LNCaP clone FGC (cell line): ENCODE measurements at places on chromosomes 12 and 14.

DNA sequence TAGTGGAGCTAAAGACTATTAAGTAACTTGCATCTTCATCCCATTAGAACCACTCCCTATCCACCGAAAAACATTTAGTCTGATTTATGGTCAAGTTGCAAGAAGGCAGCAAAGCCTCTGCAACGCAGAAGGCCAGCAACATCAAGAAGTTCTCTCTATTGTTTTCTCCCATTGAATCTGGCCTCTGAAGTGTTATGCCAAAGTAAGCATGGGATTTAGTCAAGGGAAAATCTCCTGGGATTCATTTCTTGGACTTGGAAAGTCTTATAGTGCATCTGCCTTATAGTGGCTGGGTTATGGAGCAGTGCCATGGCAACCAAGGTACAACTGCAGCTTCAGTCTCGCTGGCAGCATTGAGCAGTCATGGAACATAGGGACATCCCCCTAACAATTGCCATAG, 87.7 kb upstream of the KRR1 start:
- DNase-seq, result no peak

DNA sequence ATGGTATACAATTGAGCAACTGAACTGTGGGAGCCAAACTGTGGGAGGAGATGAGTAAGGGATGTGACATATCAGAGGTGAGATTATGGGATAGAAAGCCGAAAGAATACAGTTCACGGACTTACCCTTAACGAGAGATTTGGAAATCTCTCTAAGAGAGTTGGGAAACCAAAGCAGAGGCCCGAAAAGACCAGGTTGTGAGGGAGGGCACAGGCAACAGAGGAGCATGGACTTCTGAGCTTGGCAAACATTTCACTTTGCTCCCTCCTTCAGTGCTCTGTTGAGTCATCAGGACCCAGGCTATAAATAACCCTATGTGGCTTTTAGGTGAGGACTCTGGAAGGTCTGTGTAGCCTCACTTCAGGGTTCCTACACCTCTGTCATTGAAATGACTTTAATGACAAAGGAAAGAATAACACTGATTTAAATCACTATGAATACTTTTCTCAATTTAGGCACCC, 120.6 kb downstream of the TGFB3 start:
- DNase-seq, result no peak

DNA sequence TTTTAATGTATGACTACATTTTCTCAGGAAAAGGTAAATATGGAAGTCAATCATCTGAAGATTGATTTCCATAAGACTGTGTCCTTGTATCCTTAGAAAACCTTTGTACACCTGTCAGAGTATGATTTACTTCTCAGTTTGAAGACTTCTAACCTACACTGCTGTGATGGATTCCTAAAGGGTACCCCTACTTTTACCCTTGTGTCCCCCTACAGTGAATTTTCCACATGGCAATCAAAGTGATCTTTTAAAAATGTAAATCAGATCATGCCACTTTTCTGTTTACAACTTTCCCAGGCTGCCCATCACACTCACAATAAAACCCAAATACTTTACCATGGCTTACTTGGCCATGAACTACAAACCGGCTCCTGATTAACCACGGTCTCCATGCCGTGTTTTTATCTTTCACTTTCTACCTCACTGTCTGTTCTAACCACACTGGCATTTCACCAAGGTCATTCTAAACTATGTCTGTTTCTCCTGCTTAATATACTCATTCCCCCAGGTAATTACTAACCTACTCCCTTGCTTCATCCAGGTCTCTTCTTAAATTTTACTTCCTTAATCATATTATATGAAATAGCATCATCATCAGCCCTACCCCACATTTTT, 8.1 kb downstream of the DNAI7 start:
- no peak for DNase-seq

GRCh38 chr12:2963154-2963759, 4.1 kb downstream of the TEAD4 start:
- no peak for DNase-seq

DNA sequence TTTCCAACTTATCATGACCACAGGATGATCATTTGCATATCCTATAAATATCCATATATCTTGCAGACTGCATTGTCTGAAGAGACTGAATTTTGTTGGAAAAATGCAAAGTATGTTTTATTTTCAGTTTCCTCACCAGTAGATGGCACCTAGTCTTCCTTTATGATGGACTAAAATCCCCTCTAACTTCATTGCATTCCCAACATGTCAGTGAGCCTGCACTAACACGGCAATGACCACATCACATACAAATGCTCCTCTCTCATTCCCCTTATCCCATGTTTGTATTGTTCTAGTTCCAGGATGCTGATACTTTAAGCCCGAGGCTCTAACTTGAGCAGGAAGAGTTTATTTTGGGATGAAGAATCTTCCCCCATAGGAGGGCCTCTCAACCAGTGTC, 24.7 kb upstream of the MYBPC1 start:
- DNase-seq, result peak; percentile 25

- DNase-seq, result no peak
These were observed 108.0 kb upstream of the MDM1 start for GRCh38 chr12:68440068-68440581.

DNA sequence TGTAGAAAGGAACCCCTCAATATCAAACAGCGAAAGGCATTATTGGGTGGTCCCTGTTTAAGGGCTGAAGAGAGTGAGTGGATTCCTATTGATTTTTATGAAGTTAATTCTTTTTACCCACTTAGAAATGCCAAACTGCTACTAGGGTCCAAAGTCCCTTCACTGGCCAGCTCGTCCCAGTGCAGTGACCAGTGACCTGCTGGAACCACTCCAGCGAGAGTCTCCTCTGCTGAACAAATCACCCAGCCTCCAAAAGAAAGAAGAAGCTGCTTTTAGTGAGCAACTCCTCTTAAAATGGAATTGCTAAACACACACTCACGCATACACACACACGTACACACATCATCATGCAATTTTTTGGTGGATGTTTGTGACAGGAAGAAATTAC, 198.2 kb upstream of the PLEKHG7 start:
- no peak for DNase-seq

DNA sequence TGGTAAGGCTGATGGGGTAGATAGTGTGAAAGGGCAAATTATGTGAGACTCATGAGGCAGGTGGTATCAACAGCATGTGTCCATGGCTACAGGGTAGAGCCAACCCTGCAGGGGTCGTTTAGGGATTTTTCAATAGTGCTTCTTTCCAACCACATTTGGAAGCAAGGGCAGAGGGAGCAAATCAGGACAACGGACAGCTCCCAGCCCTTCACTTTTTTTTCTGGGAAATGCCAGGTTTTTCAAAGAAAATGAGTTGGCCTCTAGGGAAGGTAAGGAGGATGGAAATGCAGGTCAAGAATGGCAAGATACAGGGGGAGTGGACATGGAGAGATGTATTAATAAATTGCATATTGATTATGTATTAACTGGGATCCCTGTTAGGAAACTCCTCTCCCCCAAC, 4.9 kb upstream of the CMA1 start:
- DNase-seq, result no peak

DNA sequence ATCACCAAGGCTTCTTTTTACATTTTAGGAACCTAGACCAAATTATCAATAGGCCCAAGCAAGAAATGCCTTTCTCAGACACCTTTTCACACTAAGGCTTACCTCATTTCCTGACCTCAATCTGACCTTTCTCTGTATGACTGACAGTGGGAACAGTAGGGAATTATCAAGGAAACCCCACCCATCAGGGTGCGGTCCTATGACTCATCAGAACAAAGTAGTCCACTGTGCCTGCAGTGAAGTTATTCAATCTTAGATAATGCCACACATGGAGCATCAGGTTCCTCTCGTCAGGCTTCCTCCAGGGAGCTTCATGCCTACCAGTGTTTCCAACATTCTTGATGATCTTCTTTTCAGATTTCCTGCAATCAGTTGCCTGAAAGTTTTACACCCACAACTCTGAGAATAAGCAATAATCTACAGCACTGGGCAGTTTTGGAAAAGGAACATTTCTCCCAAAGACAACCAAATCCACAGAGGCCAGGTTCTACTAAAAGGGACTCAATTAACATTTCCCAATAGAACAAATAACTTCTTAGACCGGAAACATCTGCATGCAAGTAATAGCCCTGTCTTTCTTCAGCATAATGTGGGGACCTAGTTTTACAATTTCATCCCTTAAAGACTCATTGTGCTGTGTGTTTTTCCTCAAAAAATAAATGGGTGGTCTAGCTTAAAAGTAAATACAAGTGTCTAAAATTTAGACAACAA, 35.9 kb upstream of the TMTC2 start:
- DNase-seq, result no peak

GRCh38 chr14:68246074-68246785, 426.7 kb downstream of the RAD51B start:
- no peak for DNase-seq

DNA sequence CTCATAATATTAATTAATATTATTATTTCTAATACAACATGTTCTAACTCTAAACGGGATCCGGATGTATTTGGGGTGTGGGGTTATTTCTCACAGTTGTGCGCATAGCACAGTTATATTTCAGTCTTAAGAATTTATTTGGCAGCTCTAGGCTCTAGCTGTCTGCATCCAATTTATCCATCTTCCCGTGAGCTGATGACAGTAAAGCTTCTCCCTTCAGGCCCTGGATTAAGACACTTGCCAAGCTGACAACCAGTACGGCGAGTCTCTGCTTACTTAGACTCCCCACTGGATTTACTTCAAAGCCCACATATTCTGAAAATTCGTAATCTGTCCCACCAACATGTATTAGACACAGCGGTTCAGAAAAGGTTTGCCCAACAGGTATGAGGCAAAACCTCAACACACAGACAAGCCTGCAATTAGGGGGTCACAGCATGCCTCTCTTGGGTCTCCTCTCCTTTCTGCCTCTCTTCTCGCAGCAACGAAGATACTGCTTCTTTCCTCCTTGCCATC, 232.9 kb upstream of the TMTC1 start:
- no peak for DNase-seq

DNA sequence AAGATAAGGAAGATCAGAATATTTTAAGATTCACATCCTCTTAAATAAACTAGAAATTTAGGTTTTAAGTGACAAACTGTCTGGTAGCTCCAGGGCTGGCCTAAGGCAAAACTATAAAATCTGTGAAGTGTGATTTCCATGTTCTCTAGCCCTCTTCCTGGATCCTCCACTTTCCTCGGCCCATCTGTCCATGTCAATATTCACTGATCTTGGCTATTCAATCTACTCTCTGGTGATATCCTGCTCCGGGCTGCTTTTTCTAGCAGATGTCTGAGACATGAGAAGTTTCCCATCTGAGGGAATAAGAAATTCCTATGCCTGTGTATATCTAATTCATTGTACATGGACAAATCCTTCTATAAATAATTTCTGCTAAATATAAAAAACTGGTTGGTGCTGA, 500.4 kb downstream of the GALC start:
- no peak for DNase-seq

DNA sequence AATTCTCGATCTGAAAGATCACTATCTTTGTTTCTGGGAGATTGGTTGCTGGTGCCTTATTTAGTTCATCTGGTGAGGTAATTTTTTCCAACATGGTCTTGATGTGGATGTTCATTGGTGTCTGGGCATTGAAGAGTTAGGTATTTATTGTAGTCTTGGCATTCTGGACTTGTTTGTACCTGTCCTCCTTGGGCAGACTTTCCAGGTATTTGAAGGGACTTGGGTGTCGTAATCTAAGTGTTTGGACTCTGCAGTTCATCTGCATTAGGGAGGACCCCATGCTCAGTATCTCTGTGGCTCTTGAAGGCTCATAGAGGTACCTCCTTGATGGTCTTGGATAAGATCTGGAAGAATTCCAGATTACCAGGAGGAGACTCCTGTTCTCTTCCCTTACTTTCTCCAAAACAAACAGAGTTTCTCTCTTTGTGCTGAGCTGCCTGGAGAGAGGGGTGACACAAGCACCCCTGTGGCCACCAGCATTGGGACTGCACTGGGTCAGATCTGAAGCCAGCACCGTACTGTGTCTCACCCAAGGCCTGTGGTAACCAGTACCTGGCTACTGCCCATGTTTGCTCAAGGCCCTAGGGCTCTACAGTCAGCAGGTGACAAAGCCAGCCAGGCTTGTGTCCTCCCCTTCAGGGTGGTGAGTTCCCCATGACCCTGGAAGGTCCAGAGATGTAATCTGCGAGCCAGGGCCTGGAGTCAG, 5.3 kb downstream of the A2ML1 start:
- no peak for DNase-seq

GRCh38 chr14:80638620-80639515, 302.7 kb downstream of the CEP128 start:
- no peak for DNase-seq

DNA sequence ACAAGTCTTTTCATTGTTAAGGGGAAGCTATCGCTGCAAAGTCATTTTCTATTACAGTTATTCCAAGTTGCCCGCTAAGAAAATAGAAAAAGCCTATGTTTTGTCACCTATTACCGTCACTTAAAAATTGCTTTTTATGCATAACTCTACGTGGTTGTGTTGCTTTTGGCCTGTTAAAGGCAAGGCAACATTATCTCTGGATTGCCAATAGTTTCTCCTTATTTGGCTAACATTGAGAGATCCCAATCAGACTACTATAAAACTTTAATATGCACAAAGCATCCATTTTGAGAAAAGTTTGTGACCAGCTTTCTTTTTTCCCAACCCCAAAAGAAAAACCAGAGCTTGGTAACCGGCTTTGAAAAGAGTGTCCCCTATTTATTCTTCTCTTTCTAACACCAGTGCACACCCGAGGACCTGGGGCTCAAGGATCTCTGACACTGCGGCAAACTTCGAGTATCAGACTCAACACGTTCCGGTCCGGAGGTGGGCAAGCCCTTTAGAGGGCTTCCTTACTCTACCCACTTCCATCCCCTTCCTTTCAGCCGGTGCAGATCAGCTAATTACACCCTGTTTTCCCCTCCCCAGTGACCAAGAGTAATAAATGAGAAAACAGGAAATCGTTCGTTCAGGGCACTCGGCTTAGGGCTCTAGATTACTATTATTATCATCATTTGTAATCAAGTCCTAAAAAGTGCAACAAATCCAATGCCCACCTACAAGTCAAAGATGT, 1.2 kb downstream of the PPP1R12A start:
- peak; percentile 45 for DNase-seq

GRCh38 chr12:58916921-58917511, 3.3 kb downstream of the LRIG3 start:
- no peak for DNase-seq

GRCh38 chr14:56811593-56812363, 1.5 kb upstream of the OTX2 start:
- DNase-seq, result no peak
